ENCODE measurements at places on chromosomes 3 and 15. TPM values are rescaled to one million over a fixed set of nuclear protein-coding genes. Genes with fewer than 3 reads are reported as not detected.

- no peak overlapping the region for H3K4me3 ChIP-seq
- H3K27ac ChIP-seq: no peak overlapping the region
- H3K4me1 ChIP-seq: no peaks in the 10 kb centered on the region
- no peak for DNase-seq
- no peaks in the 10 kb centered on the region for H3K27me3 ChIP-seq
- no peaks in the 10 kb centered on the region for H3K36me3 ChIP-seq
Measured at GRCh38 chr15:33608714-33609113, 297.9 kb downstream of the RYR3 start.

- H3K36me3 ChIP-seq: no peaks in the 10 kb centered on the region
- H3K4me3 ChIP-seq: no peak overlapping the region
- DNase-seq: no peak
- no peaks in the 10 kb centered on the region for H3K4me1 ChIP-seq
Measured at GRCh38 chr3:84245789-84246188, 713.0 kb upstream of the CADM2 start.

GRCh38 chr3:106004826-106005225, 136.0 kb upstream of the CBLB start:
- no peak overlapping the region for H3K27ac ChIP-seq
- H3K4me3 ChIP-seq: no peak overlapping the region
- no peak for DNase-seq

GRCh38 chr3:42600958-42601675, 631 bp downstream of the NKTR start:
- no peaks in the 10 kb centered on the region for H3K27me3 ChIP-seq
- H3K27ac ChIP-seq: peak overlapping the region; percentile 99
- H3K36me3 ChIP-seq: peaks cover 43% of the 10 kb centered on the region
- peaks cover 35% of the 10 kb centered on the region for H3K4me1 ChIP-seq

DNA sequence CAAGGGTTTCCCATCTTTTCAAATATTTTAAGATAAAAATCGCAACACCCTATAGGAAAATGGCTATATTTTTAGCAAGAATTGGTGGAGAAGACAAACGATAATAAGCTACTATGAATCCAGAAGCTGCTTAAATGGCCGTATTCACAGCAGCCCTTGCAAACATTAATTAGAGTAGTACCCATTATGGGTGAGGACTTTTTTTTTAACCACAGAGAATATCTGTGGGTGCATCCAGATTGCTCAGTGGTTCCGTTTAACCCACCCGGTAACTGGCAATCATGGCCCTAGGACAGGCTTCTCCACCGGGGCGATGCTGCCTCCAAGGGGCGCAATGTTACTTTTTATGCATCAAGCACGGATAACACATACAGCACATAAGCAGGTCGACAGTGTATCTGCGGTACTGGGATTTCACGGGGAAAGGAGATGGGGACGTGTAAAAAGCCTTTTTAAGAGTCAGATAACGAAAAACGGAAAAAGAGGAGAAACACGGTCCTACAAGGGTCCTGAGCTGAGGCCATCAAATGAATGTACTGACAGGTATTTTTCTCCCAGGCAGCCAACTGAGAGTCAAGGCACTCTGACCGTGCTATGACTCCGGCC, 968 bp upstream of the TMEM266 start:
- H3K4me1 ChIP-seq: peaks cover 20% of the 10 kb centered on the region
- H3K27me3 ChIP-seq: peaks cover 64% of the 10 kb centered on the region
- peak overlapping the region; percentile 1 for H3K27ac ChIP-seq
- H3K36me3 ChIP-seq: no peaks in the 10 kb centered on the region

- H3K4me3 ChIP-seq: no peak overlapping the region
- no peaks in the 10 kb centered on the region for H3K27me3 ChIP-seq
- no peak for DNase-seq
- no peaks in the 10 kb centered on the region for H3K4me1 ChIP-seq
- no peak overlapping the region for H3K27ac ChIP-seq
- H3K36me3 ChIP-seq: no peaks in the 10 kb centered on the region
Measured at GRCh38 chr3:113288881-113289280, 77.5 kb downstream of the BOC start.

GRCh38 chr15:91855684-91856489, 2.4 kb downstream of the SLCO3A1 start:
- H3K27ac ChIP-seq: peak overlapping the region; percentile 88
- H3K4me1 ChIP-seq: peaks cover 71% of the 10 kb centered on the region
- peak overlapping the region; percentile 31 for H3K4me3 ChIP-seq
- DNase-seq: no peak
- H3K27me3 ChIP-seq: peaks cover 9% of the 10 kb centered on the region

HHATL gene
- not detected for total RNA-seq

GRCh38 chr3:48430708-48431101, 819 bp upstream of the PLXNB1 start:
- no peak for DNase-seq
- H3K27ac ChIP-seq: no peak overlapping the region
- peaks cover 11% of the 10 kb centered on the region for H3K36me3 ChIP-seq

DNA sequence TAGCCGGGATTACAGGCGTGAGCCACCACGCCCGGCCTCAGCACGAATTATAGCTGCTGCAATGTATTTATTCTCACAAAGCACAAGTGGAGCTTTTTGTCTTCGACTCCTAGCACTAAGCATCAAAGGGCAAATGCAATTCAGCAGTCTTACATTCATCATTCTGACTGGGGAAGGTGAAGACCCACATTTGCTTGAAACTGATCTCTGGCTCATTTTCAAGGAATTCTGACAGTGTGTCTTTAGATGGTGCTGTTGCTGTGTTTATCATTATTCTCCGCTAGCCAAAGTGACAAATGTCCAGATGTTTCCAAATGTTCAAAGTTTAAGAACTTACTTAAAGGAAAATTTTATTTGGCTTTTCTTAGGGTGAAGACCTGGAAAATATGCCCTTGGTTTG, 55.9 kb downstream of the SGO1 start:
- DNase-seq: no peak
- no peak overlapping the region for H3K4me3 ChIP-seq
- no peak overlapping the region for H3K27ac ChIP-seq
- H3K4me1 ChIP-seq: peaks cover 18% of the 10 kb centered on the region

DNA sequence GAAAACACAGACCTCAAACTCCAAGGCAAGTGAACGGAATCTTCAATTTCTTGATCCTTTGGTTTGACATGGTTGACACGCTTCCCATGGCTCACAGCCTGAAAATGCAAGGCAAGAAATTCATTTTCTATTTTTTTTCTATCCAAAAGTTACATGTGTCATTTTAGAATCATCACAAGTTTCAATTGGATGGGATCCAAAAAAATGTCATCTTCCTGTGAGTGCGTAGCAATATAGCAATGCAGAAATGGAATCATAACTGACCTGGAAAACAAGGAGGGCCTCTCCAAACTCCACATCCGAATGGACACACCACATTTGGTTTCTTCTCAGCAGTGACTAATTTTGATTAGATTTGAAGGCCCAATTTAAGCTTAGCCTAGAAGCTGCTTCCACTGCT, 175.8 kb upstream of the ATP11B start:
- no peak overlapping the region for H3K27ac ChIP-seq
- no peaks in the 10 kb centered on the region for H3K36me3 ChIP-seq
- no peak overlapping the region for H3K4me3 ChIP-seq
- DNase-seq: no peak

CCR9 gene
- total RNA-seq: 0.08 TPM

TGM5 gene
- total RNA-seq: 0.37 TPM

DNA sequence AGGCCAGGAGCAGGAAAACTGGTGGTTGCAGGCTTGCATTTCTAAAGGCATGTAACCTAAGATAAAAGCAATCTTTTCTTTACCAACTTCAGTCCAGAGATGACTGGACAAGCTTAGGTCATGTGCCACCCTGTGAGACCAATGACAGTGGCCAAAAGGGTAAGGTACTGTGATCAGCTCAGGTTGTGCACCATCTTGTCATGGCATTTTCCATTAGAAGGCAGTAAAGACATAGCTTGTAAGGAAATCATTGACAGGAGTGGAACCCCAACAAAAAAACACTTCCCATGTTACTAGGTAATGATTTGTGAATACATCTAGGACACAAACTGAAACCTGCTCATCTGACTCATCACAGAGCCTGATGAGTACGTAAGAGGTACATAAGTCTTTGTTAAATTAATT, 35.2 kb downstream of the SSR3 start:
- peaks cover 16% of the 10 kb centered on the region for H3K4me1 ChIP-seq
- H3K27ac ChIP-seq: no peak overlapping the region
- peaks cover 35% of the 10 kb centered on the region for H3K27me3 ChIP-seq
- no peak overlapping the region for H3K4me3 ChIP-seq
- peaks cover 16% of the 10 kb centered on the region for H3K36me3 ChIP-seq
- no peak for DNase-seq

GRCh38 chr3:151230646-151231045, 27.6 kb upstream of the GPR171 start:
- H3K4me3 ChIP-seq: peak overlapping the region; percentile 27
- no peaks in the 10 kb centered on the region for H3K27me3 ChIP-seq
- H3K27ac ChIP-seq: peak overlapping the region; percentile 64
- no peak for DNase-seq

DNA sequence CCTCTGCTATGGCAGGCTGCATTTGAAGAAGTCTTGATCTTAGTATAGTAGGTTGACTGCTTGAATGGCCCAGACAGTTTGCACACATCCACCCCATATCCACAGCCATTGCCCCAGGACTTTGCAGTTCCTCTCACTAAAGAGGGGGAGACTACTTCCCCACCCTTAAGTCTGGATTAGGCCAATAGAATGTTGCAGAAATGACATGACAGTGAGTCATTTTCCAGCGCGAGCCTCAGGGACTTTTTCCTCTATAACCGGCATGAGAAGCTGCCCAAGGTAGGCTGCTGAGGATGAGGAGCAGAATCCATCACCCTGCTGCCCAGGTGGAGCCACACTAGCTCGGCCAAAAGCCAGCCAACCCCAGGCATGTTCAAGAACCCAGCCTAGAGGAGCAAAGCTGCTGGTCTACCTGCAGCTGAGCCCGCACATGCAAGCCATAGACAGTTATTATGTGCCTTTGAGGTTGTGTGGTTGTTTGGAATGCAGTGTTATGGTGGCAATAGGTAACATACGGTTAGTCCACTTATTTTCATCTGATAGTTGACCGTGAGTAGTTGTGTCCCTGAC, 113.9 kb downstream of the TLE3 start:
- peaks cover 21% of the 10 kb centered on the region for H3K27me3 ChIP-seq
- no peak overlapping the region for H3K4me3 ChIP-seq

CLDN11 gene
- not detected for total RNA-seq

SI gene
- total RNA-seq: not detected

NPAP1 gene
- not detected for total RNA-seq

DNA sequence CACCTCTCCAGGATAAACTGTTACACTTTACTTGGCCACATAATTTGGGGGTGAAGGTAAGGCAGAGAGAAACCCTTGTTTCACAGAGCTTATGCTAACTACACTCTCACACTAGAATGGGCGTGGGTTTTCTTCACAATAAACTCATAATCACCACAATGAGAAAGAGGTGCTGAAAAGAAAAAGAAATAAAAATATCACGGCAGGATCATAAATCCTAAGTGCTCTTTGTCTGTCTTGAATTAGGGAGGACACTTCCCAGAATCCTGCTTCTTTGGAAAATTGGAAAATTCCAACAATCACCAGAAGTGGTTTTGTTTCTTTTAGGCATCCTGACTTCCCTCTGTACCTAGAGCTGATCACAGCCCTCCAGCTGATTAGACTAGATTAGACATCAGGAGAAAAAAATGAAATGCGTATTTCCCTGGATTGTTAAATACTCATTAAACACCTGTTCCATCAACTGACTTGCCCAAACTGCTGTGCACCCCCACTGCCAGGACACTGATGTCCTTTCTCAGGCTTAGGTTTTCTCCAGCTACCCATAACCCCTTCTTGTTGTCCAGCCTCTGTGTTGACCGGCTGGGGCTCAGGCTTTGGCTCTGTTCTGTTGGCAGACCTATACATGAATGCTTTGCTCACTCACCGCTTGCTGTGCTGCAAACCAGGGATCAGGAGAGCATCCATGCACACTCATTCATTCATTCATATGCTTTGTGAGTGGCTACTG, 41.6 kb upstream of the ACKR4 start:
- H3K4me1 ChIP-seq: peaks cover 9% of the 10 kb centered on the region
- H3K27me3 ChIP-seq: no peaks in the 10 kb centered on the region
- no peak overlapping the region for H3K4me3 ChIP-seq
- H3K36me3 ChIP-seq: no peaks in the 10 kb centered on the region

DNA sequence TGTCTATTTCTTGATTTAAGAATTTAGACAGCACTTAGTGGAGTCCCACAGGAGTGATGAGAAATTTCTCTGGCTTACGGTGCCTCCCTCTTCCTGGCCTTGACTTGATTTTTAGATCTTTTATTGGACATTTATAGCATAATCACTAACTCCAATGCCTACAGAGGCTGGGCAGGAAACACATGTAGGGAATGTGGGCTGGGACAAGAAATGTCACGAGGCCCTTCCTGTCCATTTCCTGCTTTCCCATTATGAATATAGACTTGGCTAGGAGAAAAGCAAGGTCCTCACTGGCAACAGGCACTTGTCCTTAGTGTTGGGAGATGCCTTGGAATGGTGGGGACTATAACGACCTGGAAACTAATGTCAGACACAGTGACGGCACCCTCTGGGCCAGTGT, 100.3 kb downstream of the MYLK start:
- no peak overlapping the region for H3K4me3 ChIP-seq
- no peak for DNase-seq
- no peaks in the 10 kb centered on the region for H3K36me3 ChIP-seq

DNA sequence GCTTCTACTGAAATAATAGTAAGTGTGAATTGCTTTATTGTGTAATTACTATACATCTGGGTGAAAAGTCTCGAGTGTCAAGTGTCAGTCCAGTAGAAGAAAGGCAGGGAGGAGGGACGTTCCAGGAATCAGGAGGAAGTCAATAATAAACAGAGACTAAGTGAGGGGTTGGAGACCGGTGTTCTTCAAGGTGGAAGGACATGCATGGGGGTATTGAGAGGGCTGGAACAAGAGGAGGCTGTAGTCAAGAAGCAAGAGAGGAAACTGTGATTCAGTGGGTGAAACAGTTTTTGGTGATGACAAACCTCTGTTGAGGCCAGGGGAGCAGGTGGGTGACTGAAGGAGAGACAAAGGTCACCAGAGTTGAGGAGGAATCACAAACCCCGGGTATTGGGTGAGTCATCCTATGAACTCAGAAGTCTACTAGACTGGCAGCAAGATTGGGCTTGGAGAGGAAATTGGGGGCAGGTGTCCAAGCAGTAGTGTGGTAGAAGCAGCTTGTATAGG, 11.6 kb upstream of the SCAMP5 start:
- peaks cover 11% of the 10 kb centered on the region for H3K27me3 ChIP-seq
- H3K27ac ChIP-seq: peak overlapping the region; percentile 9
- no peak overlapping the region for H3K4me3 ChIP-seq
- peaks cover 10% of the 10 kb centered on the region for H3K4me1 ChIP-seq
- peak; percentile 48 for DNase-seq
- no peaks in the 10 kb centered on the region for H3K36me3 ChIP-seq

DNA sequence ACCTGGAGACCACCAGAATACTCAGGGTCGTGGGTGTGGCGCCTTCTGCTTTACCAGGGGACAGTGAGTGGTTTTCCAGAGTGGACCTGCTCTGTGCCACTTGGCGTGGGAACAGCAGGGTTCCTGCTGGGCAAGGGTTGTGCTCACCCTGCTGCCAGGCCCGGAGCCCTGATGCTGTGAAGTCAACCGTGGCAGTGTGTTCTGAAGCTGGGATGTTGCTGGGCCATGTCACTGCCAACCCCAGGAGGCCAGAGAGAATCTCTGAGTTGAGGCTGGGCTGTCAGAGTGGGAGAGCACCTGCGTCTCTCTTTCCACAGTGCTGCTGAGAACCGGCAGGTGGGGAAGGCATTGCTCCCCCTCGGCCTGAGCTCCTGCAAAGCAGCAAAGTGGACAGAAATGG, 48.7 kb downstream of the FBLN2 start:
- H3K4me3 ChIP-seq: no peak overlapping the region
- no peak for DNase-seq
- H3K36me3 ChIP-seq: no peaks in the 10 kb centered on the region
- no peaks in the 10 kb centered on the region for H3K27me3 ChIP-seq
- no peak overlapping the region for H3K27ac ChIP-seq
